ENCODE measurements at places on chromosomes 12 and 14.

DNA sequence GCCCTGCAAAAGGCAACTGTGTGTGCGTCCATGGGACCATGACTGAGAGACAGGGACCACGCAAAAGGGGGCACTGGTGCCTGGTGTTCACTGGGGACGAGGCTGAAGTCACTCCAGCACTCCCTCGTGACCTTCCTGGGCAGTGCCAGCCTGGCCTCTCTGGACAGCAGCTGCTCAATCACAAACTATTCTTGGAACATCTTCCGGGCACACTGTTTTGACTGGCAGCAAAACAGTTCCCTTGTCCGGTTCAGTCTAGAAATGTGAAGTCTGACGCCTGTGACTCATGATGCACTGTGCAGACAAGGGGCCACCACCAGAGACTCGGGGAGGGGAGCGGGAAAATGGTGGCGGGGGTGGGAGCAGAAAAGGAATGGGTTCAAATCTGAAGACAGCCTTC, 20.8 kb downstream of the SNRNP35 start:
- no peak for DNase-seq

DNA sequence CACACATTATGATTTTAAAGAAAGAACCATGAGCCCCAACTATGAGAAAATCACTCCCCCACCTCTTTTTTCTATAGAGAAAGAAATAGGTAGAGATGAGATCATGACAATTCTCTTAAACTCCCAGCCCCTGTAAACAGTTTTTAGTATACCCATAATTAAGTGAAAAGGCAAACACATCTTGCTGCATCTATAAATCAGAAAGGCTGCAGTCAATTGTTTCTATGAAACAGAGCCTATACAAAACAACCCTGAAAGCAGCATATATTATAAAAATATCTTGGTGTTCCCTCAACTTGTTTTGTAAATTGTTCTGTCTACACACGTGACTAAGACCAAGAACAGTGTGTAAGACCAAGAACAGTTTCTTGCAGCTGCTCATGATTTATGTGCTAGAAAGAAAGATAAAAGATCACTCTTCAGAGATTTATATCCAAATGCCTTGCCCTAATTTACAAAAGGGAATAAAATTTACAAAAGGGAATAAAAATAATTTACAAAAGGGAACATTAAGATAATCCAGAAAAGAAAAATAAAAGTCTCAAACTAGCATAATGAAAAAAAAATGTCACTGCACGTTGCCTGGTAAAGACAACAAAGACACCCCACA, 4.8 kb downstream of the KITLG start:
- DNase-seq, result no peak

DNA sequence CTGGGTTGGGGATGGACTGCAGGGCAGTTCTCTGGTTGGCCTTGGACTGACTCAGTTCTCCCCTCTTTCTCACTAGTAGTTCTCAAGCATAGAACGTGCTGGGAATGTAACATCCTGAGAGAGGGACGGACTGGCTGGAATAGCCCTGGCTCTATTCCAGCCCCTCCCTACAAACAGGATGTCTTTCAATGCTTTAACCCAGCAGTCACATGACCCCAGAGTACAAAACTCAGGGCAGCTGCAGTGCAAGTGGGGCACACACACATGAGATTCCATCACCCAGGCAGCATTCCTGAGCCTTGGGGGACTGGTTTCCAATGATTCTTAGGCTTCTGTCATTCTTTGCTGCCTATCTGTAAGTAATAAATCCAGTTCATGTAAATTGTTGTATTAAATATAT, 1.6 kb upstream of the ACOT6 start:
- DNase-seq, result no peak

- no peak for DNase-seq
Observed at GRCh38 chr12:66393890-66394289, 91.6 kb downstream of the HELB start.

GRCh38 chr14:75126121-75126544, 715 bp downstream of the NEK9 start:
- DNase-seq, result no peak

DNA sequence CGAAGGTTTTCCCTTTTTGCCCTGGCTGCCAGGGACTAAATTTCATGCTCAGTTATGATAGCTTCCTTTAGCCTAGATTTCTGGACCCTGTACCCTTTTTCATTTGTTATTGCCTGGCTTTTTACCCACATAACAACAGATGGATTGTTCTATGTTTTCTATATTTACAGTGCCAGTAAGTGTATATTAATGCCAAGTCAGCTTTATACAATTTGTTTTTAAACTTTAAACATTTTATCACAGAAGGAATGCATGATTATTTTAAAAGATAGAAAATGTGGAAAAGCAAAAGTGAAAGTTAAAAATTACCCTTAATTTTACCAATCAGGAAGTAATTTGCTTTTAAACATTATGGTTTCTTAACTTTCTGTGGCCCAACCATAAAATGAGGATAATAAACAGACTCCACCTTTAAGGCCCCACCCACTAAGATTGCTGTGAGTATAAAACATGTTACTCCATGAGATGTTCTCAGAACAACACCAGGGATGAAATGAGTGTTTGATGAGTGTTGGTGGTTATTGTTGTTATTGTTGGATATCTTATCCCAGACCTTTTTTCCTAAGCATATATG, 496.8 kb downstream of the EGLN3 start:
- no peak for DNase-seq

- DNase-seq, result no peak
Observed at GRCh38 chr14:105486974-105487448, 325 bp downstream of the CRIP1 start.

Measured in AG09309 (cell line).